ENCODE measurements at places on chromosomes 12 and 14.

- DNase-seq = no peak
Measured at GRCh38 chr12:53625373-53625945, 723 bp downstream of the ATF7 start.

DNA sequence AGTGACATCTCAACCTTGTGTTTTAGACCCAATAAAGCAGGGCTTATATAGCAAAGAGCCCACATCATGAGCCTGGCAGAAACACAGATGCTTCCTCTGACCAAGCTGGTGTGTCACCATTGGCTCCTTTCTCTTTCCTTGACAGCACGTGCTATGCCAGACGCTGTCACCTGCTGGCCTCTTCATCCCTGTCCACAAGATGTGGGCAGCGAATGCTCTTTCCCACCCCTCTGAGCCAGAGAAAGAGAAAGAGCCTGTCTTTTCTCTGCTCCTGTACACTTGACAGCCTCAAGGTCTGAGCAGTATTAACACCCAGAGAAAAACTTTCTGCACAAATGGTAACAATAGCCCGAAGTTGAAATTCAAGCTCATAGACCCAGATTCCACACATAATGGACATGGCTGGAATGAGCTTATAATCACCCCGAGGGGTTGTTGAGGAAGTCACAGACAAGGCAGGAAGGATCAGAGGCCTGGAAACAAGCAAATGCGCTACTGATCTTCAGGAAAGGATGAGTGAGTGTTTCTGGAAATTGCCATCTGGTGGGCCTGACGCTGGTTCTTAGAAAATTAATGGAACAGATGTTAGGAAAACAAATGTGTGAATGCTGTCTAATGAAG, 8.9 kb downstream of the TGFB3 start:
- DNase-seq = no peak

DNA sequence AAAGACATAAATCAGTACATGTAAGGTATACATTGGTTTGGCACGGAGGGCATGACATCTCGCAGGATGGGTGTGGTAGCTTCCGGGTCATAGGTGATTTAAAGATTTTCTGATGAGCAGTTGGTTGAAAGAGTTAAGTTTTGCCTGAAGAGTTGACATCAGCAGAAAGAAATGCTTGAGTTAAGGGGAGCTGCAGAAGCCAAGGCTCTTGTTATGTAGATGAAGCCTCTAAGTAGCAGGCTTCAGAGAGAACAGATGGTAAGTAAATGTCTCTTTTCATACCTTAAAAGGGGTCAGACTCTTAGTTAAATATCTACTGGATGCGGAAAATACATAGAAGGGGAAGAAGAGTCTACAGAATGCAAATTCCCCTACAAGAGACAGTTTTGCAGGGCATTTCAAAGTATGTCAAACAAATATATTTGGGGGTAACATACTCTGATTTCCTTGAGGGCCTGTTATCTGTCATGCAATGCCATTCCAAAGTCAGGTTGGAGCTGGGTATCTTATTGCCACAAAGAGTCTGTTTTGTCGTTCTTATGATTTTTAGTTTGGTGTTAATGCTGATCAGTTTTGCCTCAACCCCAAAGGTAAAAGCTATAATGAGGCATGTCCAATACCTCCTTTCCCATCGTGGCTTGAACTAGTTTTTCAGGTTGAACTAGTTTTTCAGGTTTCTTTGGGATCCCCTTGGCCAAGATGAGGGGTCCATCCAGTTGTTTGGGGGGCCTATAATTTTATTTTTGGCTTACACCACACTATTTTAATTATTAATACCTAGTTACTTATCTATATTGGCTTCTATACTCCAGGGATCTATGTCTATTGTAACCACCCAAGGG, 67.0 kb downstream of the PTHLH start:
- no peak for DNase-seq

DNA sequence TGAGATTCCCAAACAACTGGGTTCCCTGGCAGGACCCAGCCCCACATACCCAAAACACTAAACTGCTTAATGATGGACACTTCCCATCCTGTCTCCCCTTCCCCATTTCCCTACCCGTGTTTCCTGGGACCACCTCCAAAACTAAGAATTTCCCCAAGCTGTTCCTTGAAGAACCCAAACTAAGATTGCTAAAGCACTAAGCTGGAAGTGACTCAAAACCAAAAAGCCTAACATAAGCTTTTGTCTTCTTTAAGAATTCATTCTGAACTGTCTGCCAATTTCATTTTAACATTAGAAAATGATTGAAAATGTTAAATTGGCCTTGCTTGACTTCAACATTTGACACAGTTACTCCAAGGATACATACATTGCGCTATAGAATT, 29.5 kb upstream of the STAB2 start:
- no peak for DNase-seq

DNA sequence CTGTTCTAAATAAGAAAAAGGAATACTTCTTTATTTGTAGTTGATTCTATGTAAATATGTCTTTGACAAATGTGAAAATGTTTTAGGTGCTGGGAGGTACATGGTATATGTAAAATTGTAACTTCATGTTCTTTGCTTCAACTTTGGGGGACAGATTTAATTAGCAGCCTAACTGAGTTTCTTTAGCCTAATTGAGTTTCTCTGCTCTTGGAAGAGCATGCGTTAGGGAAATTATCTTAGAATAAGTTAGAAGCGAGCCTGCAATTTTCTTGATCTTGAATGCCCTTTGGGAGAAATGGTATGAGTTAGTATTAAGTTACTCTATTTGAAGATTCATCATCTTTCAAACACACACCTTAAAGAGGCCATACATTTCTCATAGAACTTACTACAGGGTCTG, 194.3 kb downstream of the AEBP2 start:
- DNase-seq = no peak

DNA sequence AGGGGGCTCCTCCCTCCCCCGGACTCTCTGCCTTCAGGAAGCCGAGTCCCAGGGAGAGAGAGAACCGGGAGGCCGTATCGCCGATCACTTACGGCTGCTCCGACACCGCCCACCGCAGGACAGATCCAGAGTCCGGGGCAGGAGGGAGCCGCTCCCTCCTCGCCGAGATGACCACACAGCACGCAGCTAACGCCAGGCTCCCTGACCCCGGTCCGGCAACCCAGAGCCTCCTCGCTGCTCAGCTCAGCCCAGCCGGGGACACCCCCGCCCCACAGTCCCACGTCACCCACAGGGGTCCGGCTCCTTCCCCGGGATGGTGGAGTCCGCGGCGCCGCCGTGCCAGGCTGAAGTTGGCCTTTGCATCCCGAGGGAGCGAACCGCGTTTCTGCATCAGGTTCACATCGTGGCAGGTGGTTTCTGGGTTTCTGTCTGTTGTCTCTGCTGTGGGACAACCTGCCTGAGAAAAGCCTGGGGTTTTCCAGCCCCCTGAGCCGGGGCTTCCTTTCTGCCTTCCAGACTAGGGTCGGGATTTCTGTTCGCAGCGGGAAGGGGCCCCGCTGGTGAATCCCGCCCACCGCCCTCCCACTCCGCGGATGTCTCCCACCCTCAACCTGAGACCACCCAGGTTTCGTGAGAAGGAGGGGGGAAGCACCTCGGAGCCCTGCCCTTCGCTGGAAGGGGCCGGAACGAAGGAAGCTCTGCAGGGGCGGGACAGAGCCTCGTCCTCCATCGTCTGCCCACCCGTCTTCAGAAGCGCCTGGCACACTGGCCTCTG, 61.2 kb downstream of the NOC4L start:
- DNase-seq = no peak

DNA sequence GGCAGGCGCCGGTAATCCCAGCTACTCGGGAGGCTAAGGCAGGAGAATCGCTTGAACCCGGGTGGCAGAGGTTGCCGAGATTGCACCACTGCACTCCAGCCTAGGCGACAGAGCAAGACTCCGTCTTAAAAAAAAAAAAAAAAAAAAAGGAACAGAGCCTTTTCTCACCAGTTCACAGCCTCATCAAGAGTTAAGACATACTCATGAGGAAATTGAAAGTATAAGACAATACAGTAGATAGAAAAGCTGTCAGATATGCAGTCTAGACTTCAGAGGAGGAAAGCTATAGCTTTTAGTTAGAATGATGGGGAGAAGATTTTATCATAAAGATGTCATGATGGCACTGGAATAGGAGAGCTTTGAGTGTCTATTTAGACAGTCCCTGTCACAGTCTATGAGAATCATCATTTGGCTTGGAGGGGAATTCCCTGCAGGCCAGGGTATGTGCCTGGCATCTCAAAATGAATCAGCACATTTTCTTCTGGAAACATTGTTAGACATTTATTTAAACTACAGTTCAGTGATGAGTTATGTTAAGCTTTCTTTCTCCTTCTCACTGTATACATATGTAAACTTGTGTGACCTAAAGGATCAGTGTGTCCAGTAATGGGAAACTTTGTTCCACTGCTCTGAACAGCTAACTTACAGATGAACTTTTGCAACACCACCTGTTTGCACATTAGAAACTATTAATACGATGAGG, 2.9 kb upstream of the RAB35 start:
- DNase-seq = no peak

GRCh38 chr14:77181603-77182437, at the start of gene TMEM63C:
Gene TMEM63C, plus strand, starts transcription at chr14:77181798. Its CDS starts 37,016 bp downstream, at chr14:77218814.
- no peak for DNase-seq

DNA sequence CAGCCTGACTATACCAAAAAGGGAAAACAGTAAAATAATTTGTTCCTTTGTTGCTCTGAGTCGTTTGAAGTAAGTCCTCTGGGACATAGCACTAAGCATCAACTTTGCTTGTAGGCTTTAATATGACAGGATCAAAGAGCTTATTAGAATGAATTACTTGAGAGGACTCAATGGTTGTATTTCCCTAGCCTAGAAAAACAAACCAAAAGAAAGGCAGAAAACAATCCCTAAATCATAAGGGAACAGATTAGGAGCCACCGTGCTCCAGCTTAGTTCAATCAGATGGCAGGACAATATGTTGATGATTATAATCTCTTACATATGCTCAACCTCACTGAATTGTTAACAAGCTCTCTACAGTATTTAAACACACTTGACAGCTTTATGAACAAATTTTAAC, 988.4 kb downstream of the FLRT2 start:
- no peak for DNase-seq

GRCh38 chr12:15165012-15165659, 56.1 kb downstream of the RERG start:
- no peak for DNase-seq

- no peak for DNase-seq
Measured at GRCh38 chr12:74292351-74293194, 245.1 kb upstream of the ATXN7L3B start.

- peak; percentile 2 for DNase-seq
Measured at GRCh38 chr12:83996671-83997070, 915.9 kb downstream of the SLC6A15 start.

DNA sequence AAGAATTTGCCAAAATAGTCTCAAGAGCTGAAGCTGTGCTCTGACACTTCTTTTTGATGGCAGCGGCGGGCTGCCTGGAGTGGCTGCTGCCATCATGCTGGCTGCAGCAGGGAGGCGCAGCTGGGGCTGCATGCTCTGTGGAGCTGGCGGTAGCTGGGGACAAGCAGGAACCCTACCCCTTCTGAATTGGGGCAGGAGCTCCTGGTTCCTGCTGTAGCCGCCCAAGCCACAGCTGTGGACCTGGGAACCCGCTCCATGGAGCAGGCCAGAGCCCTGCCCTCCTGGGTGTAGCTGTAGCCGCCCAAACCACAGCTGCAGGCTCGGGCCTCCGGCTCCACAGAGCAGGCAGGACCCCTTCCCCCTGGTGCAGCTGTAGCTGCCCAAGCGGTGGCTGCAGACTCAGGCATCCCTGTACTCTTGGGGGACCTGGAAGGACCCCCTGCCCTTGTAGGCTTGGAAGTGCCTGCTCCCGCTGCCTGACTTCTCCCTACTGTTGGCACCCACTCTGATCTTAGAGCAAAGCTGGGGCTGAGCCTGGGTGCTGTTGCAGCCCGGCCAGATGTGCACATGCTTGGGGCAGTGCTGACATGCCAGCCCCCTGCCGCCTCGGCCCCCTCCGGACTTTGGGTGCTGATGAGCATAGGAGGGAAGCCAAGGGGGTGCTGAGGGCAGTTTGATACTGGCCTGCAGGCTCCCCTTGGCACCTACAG, 33.3 kb downstream of the APAF1 start:
- no peak for DNase-seq

DNA sequence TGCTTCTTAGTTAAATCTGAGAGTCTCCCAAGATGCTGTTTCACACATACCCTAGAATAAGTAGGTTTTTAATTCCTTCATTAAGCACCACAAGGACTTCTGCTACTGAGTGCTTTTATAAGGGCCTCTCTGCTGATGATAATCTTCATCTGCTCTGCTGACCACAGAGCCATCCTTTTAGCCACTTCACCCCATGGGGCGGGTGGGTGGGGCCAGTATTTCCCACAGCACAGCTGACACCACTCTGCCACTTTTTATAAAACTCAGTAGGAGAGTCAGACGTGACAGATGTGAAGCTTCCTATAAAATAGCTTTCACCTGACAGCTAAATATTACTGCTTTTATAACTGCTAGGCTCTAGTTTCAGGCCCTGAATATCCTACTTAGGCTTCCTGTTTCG, 20.3 kb downstream of the FCF1 start:
- no peak for DNase-seq

GRCh38 chr14:74975059-74975810, 19.8 kb upstream of the PGF start:
- DNase-seq = no peak

GRCh38 chr14:50230701-50231474, 490 bp downstream of the SOS2 start:
- peak; percentile 32 for DNase-seq

DNA sequence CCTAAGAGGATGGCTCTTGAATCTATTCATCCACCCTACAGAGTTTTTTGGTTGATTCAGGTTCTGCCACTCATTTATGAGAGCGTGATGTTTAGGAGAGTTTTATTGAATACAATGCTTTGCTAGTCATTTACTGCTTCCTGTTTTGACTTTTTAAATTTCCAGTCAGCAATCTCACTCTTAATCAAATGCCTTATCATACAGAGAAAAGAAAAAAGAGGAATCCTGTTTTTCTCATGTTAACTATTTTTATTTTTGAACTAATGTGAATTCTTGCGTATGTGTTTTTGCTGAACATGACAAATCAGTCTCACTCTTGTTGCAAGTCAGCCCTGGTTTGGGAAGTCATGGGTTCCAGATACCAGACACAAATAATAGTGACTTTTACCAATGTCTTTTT, 22.1 kb upstream of the LGMN start:
- no peak for DNase-seq

DNA sequence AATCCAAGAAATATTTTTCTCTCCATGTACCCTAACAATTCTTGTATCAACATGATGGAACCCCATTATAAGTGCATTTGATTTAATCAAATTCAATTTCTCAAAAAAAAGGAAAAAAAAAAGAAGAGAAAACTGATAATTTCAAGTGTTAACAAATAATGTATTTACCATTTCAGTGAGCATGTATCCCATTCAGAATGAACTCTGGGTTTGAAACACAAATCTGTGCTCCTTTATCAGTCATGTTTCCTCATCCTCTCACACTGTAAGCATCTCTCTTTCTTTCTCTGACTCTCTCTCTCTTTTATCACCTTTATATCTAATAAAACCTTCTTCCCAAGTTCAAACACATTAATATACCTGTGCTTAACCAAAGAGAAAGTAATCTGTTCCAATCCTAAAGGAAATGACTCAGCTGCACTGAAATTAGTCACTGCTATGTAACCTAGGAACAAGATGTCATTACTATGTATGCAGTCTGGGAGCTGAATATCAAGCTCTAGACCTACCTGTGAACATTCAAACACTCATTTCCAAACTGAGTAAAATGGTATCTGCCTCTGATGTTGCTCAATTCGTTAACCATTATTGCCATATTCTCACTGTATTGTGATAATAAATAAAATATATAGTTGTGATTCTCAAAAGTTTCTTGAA, 135.0 kb upstream of the LRIG3 start:
- no peak for DNase-seq

GRCh38 chr14:73785834-73786635, 65.6 kb upstream of the PTGR2 start:
- peak; percentile 87 for DNase-seq
